Osteoblast (primary cell): ENCODE measurements at places on chromosomes 5 and 9. TPM values are rescaled to one million over a fixed set of nuclear protein-coding genes. Genes with fewer than 3 reads are reported as not detected.

The GHR gene
- total RNA-seq: 5.4 and 5.6 TPM in 2 replicates

The TAF11L10 gene
- total RNA-seq: not detected in 2 replicates

The CER1 gene
- total RNA-seq: not detected in 2 replicates

The CCNO gene
- total RNA-seq: 1.4 and 2.1 TPM in 2 replicates

The ZNF300 gene
- 5.9 and 6.5 TPM in 2 replicates for total RNA-seq

The LCN15 gene
- not detected in 2 replicates for total RNA-seq

The CARD9 gene
- total RNA-seq: 1.8 and 5.1 TPM in 2 replicates

The FAM81B gene
- not detected in 2 replicates for total RNA-seq

- DNase-seq: no peak
Observed at GRCh38 chr9:16715404-16715803, 155.1 kb downstream of the BNC2 start.

GRCh38 chr9:137353223-137354152 lies 51.4 kb upstream of the NRARP start:
- peak; percentile 58 for DNase-seq

DNA sequence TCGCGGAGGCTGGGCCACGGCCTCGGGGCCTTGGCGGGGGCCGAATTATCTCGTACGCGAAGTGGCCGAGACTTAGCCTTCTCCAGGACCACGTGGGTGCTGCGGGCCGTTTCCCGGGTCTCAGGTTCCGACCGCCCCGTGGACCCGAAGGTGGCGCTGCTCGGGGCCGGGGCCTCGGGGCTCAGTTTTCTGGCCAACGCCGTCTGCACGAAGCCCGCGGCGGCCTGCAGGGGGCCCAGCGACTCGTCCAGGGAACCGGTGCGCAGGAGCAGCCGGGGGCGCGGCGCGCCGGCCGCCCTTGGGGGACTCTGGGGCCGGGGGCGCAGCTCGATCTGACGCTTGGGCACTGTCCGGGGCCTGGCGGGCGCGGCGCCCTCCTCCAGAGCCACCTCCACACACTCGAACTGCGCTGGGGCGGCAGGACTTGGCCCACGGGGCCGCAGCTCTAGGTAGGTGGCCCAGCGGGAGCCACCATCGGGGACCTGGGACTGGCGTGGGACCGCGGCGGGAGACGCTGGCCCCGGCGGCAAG lies 716 bp downstream of the PROB1 start:
- peak; percentile 91 for DNase-seq

GRCh38 chr5:1354576-1354975 lies 9.7 kb upstream of the CLPTM1L start:
- DNase-seq: no peak

DNA sequence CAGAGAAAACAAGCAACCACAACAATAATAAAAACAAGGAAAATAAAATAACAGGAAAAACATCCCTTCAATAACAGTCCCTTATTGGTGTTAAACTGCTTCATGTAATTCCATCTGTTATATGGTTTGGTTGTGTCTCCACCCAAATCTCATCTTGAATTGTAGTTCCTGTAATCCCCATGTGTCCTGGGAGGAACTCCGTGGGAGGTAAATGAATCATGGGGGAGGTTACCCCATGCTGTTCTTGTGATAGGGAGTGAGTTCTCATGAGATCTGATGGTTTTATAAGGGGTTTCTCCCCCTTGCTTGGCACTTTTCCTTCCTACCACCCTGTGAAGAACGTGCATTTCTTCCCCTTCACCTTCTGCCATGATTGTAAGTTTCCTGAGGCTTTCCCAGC lies 369.8 kb downstream of the TMEM232 start:
- no peak for DNase-seq

DNA sequence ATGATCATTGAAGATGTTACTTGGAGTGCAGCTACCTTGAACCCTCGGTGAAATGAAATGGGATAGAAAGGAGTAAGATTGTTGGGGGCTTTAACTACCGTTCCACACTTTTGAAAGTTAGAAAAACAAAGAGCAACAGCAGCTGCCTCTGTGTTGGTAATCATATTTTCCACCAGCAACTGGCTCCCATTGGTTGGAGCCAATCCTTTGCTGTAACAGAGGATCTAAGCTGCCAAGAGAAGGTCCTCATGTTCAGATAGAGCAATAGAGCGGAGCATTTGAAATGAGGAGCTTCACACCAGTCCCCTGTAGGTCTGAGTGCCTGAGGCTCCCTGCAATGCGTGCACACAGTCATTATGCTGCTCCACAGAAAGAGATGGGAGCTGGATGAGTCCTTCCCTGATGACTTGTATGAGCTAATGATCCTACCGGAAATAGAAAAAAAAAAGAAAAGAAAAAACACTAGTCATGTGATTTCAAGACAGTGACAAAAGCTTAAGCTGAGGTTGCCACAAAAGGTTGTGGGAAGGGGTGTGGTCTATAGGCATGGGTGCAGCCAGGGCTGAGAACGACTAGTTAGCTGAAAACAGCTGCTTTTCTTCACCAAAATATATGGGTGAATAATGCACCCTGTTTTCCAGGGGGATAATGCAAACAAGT lies 300.7 kb downstream of the MLLT3 start:
- DNase-seq: no peak

DNA sequence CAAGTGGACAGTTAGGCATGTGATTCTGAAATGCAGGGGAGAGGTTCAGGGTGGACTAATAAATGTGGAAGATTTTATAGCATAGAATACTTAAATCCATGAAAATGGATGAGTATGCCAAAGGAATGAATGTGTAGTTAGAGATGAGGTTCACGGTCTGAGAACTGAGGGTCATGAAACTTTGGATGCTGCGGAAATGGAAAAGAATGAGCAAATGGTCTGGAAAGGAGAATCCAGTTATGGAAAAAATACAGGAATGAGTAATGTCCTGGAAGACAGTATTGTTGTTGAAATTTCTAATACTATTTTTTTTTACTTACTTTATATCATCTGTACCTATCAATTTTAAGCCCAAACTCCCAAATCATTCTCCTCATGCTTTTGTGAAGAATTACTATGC lies 2369.4 kb downstream of the MAT2B start:
- no peak for DNase-seq

- no peak for DNase-seq
Observed at GRCh38 chr9:92611621-92612285, 58.2 kb downstream of the IPPK start.

GRCh38 chr9:127051881-127052595 lies 70.4 kb downstream of the ANGPTL2 start:
- no peak for DNase-seq

GRCh38 chr9:1125741-1126140 lies 75.6 kb downstream of the DMRT2 start:
- DNase-seq: no peak

GRCh38 chr5:101534491-101535110 lies 631.5 kb upstream of the ST8SIA4 start:
- no peak for DNase-seq

DNA sequence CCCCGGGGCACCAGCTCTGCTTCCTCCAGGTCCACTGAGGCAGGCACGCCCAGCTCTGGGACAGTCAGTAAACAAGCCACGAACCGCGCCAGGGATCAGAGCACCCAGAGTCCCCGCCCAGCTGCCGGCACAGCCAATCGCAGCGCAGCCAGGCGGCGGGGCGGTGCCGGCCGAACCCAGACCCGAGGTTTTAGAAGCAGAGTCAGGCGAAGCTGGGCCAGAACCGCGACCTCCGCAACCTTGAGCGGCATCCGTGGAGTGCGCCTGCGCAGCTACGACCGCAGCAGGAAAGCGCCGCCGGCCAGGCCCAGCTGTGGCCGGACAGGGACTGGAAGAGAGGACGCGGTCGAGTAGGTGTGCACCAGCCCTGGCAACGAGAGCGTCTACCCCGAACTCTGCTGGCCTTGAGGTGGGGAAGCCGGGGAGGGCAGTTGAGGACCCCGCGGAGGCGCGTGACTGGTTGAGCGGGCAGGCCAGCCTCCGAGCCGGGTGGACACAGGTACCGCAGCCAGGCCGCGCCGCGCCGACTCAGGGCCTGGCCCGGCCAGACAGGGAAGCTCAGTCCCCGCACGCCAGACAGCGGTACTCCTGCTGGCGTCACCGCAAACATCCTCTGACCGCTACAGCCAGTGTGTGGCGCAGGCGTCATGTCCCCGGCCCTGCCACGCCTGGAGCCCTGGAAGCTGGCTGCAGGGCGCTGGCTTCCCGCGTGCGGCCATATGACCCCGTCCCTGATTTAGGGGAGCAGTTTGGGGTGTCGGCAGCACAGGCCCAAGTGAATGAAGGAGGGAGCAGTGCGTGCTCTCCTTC lies at the start of gene CTSL:
Gene CTSL (plus strand): TSS at position 220 of the 810 bp plus-strand sequence. CDS start 1,485 bp downstream, outside the sequence.
- DNase-seq: peak; percentile 95

DNA sequence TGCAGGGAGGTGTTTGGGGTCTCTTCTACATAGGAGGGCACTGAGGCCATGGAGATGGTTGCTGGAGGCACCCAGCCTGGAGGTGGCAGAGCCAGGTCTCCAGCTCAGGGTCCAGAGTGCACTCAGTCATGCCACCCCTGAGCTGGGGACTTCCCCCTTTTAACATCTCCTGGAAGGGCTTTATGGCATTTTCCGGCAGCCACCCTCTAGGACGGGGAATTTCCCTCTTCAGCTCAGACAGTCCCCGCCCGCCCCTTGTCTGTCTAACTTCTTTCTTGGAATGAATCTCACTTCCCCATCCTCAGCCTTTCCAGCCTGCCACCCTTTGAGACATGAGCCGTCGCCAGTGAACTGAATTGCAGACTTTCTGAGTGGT lies 49.9 kb downstream of the COL15A1 start:
- DNase-seq: peak; percentile 31

- DNase-seq: no peak
Observed at GRCh38 chr9:135381762-135382310, 97.7 kb upstream of the PPP1R26 start.

GRCh38 chr9:124441291-124441690 lies 9.0 kb upstream of the ADGRD2 start:
- peak; percentile 47 for DNase-seq

GRCh38 chr5:73759771-73760170 lies 133.8 kb downstream of the ARHGEF28 start:
- no peak for DNase-seq

GRCh38 chr9:127188396-127188795 lies 66.0 kb upstream of the ANGPTL2 start:
- peak; percentile 60 for DNase-seq
